ENCODE measurements at places on chromosomes 3 and 15. TPM values are rescaled to one million over a fixed set of nuclear protein-coding genes. Genes with fewer than 3 reads are reported as not detected.

DNA sequence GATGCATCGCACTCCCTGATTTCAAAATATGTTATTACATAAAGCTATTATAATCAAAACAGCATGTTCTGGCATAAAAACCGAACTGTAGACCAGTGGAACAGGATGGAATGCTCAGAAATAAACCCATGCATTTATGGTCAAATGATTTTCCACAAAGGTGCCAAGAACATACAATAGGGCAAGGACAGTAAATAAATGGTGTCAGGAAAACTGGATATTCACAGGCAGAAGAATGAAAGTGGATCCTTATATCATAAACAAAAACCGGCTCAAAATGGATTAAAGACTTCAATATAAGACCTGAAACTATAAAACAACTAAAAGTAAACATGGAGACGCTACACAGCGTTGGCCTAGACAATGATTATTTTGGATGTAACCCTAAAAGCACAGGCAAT lies 22.6 kb downstream of the USP50 start:
- no peak for DNase-seq

- no peak for DNase-seq
Measured at GRCh38 chr3:151199554-151200438, 3.2 kb downstream of the GPR171 start.

DNA sequence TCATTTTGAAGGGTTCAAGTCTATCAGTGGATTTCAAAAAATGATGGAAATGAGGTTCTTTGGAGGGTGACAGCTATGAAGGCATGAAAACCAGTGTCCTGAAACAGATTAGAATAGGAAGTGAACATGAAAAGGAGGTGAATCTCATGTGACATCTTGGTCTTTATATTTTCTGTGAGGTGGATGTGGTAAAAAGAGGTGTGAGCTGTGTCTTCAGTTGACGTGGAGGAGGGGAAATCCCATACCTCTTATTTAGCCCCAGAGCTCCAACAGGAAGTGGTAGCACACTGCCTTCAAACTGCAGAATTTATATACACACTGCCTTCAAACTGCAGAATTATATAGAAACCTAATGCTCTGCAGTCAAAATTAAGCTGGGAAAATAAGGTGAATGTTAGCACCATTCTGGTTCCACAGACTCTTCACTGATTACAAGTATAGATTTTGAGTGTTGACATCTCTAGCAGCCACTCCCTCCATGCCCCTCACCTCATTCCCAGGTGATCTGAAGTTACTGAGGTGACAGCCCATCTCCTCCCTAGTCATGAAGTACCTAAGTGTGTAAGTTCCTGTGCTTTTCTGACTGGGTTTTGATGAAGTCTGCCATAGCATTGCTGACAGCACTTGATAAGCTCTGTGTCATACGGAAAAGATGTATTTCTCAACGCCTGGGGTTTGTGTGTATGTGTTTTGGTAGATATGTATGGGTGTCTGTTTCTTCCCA lies 2.7 kb downstream of the RAB8B start:
- peak; percentile 95 for DNase-seq

GRCh38 chr15:33200444-33200843 lies 5.9 kb upstream of the FMN1 start:
- DNase-seq: no peak

DNA sequence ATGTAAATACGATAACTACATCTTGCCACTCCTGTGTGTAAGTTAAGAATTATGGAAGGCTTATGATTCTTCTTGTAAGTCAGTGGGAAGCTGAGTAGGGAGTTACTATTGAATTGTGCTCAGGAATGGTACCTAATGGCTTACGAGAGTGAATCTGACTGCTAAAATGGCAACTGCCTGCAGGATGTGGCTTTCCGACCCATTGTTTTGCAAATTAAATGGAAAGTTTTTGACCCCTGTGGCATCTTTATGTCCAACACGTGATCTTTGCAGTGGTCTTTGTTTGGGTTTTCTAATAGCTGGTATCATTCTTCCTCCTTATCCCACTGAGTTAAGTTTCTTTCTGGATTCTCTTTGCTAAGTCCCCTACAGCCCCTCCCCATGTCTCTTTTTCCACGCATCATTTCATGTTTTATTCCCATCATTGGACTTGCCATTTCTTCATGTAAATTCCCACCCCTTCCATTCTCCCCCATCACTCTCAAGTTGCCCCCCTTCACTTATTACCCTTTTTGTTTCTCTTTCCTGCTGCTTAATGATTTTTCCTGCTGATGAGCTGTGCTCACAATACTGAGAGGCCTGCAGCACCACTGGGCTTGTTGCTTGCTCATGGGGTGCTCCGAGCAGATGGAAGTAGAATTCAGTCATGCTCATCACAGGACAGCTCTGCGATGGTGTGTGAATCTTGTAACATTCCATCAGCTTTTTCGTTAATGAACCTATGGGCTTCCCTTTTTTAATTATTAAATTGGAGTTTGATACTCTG lies 428.2 kb upstream of the IL12A start:
- DNase-seq: no peak

- DNase-seq: no peak
Measured at GRCh38 chr3:120100711-120101110, 6.5 kb upstream of the GSK3B start.

DNA sequence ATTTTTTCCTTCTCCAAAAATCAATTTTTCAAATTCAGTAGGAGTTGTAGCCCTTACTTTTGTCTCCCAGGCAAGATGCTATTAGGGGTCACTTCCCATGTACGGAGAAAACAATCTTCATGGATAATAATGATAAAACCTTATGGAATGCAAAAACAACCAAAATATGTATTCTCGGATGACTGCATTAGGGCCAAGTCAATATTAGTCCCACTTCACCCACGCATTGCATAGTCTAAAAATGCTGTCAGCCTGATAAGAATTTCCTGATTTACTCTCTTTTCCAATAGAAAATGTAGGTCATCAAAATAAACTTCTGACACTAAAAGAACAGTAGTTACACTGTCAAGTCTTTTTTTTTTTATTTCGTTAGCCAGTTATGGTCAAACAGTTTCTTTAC lies 2.7 kb downstream of the VGLL3 start:
- DNase-seq: no peak

DNA sequence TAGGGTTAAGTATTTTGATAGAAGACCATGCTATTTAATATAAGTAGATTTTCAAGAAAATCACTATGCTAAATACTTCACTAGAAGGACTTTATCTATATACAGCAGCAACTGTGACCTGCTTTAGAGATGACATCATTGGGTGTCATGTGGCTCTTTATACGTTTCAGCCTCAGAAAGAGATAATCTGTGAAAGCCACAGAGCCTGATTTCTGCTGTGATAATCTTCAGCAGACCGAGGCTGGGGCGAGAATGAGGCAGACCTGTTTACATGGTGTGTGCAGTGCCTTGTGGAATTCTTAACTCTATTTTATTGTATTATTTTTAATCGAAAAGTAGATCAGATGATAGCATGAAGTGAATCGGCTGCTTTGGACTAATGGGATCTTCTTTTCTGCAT lies 471.2 kb downstream of the MFSD1 start:
- DNase-seq: no peak

GRCh38 chr3:142613491-142613890 lies 17.3 kb downstream of the PLS1 start:
- DNase-seq: no peak

GRCh38 chr15:71252740-71253047 lies 137.4 kb downstream of the THSD4 start:
- no peak for DNase-seq

DNA sequence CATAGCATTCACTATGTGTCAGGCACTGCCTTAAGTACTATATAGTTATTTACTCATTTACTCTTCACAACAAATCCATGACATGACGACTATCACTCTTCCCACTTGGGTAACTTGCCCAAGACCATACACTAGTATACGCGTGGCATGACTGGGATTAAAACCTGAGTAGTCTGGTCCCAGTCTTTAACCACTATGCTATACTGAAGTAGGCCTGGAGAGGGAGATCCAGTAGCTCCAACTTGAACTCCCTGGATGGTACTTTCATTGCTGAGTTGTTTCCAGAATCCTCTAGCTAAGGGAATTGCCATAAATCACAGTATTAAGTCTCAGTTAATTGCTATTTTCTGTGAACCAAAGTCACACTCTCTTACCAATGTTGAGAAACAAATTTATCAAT lies 116.2 kb upstream of the LSAMP start:
- DNase-seq: no peak

GRCh38 chr3:6315906-6316305 lies 545.0 kb upstream of the GRM7 start:
- DNase-seq: no peak

DNA sequence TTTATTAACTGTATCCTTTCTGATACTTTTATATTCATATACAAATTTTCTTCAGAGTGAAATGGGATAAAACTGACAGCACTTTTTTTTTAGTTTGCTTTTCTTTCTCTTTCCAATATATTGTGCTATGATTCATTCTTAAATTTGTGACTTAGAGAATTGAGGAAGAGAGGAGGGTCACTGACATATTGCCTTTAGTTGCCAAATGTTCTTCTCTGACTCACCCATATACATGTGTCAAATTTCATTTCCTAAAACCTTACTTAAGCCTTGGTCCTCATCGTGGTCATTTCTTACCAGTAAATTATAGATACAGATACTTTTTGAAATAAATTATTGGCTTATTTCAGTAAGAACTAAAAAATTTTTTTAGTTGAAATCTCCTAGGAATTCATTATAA lies 53.9 kb downstream of the CLASP2 start:
- DNase-seq: no peak

GRCh38 chr3:176765382-176765900 lies 431.8 kb downstream of the TBL1XR1 start:
- no peak for DNase-seq

- DNase-seq: no peak
Measured at GRCh38 chr3:149751551-149751950, 738 bp downstream of the COMMD2 start.

DNA sequence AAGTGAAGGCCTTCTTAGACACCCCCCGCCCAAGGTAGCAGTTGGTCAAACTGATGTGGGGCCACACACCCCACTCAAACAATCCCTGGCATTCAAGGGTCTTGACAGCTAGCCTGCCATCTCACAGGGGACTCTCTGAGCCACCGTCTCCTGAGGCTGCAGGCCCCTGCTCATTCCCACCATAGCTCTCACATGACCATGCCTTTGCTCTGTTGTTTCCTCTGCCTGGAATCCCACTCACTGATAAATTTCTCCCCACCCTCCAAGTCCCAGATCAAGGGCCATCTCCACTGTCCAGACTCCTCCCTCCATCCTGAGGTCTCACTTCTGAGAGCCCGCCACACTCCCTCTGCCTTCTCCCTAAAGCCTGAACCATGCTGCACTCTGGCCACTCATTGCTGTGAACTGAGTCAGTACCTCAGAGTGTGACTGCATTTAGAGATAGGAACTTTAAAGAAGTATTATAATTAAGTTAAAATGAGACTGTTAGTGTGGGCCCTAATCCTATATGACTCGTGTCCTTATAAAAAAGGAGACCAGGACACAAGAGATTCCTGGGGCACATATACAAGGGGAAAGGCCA lies 10.0 kb downstream of the WNT7A start:
- no peak for DNase-seq

DNA sequence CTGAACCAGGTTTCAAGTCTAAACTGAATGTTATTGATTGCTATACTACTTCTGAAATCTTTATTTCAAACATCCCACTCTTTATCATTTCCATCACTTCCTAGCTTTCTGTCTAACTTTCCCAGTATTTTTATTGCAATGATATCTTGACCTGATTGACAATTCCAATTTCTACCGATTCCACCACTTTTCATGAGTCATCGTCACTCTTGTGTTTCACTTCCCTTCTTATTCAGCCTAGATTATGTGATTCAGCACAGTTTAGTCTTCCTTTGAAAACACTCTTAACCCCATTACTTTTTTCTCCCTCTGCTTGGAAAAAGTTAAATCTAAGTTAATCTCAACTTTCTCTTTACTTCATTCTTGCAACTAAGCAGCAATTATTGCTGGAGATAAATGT lies 62.6 kb downstream of the SLC7A14 start:
- no peak for DNase-seq

- no peak for DNase-seq
Measured at GRCh38 chr3:152554980-152555379, 280.0 kb upstream of the P2RY1 start.

GRCh38 chr3:107928084-107928445 lies 162.8 kb downstream of the CD47 start:
- DNase-seq: no peak

- DNase-seq: no peak
Measured at GRCh38 chr15:62758952-62759349, 283.6 kb upstream of the TPM1 start.

DNA sequence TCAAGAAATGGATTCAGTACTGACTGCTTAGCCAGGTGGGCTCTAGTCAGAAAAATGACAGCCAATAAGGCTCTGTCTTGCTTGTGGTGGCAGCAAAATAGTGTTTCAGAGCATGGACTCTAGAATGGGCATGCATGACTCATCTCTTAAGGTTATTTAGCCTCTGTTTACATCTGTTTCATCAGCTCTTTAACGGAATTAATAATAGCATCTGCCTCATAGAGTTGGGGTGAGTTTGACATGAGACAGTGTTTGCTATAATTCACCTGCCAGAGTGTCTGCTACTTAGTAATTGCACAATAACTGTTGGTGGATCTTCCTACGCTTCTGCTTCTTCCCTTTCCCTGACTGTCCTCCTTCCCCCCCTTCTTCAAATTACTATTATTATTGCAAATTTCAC lies 350.4 kb upstream of the SEMA6D start:
- DNase-seq: no peak

DNA sequence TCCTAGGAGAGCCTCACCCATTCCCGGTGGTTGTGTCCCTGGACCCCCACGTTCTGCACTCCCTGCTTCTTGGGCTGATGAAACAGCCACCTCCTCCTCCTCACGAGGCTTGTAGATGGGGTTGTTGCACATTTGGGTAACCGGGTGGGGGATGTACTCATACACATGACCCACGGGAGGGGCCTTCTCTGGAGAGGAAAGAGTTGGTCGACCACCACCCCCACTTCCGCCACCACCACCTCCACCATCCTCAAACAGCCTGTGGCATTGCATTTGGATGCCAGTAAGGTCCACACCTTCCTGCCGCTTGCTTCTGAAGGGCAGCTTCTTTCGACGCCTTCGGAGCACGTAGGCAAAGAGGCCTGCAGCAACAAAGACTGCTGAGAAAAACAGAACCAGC lies 7.7 kb downstream of the SLITRK3 start:
- no peak for DNase-seq

Gene TBL1XR1
- 66.5 TPM for polyA plus RNA-seq

Gene PTPN9
- 12.3 TPM for polyA plus RNA-seq

Gene FBXO40
- polyA plus RNA-seq: 0.02 TPM

Gene PLA2G4F
- 7.3 TPM for polyA plus RNA-seq

Gene ACP3
- 2.5 TPM for polyA plus RNA-seq

Gene FBXW12
- 0.07 TPM for polyA plus RNA-seq

Gene AHSG
- polyA plus RNA-seq: 0.23 TPM

Gene ERICH6
- 0.02 TPM for polyA plus RNA-seq

Gene GJD2
- 0.32 TPM for polyA plus RNA-seq

Gene CILP
- 5.2 TPM for polyA plus RNA-seq
